ENCODE measurements at places on chromosomes 12 and 14.

DNA sequence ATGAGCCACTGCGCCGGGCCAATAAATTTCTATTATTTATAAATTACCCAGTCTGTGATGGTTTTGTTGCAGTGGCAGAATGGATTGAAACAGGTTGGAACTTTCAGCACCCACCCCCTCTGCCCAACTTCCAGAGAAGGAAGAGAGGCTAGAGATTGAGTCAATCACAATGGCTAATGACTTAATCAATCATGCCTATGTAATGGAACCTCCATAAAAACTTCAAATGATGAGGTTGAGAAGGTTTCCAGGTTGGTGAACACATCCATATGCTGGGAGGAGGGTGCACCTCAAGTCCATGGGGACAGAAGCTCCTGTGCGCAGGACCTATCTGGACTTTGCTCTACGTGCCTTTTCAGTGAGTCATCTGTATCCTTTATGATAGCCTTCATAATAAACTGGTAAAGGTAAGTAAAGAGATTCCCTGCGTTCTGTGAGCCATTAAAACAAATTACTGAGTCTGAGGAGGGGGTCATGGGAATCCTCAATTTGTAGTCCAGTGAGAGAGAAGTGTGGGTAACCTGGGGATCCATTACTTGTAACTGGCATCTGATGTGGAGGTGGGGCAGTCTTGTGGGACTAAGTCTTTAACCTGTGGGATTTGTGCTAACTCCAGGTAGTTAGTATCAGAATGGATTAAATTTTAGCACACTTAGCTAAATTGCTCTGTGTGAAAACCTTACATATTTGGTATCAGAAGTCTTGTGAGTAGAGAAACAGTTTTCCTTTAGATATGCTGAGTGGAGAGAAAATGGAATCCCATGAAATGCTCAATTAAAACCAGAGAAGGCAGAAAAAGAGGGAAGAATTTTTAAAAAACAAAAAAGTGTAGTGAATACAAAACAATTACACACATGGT lies 11.7 kb upstream of the NGDN start:
- no peak for DNase-seq

GRCh38 chr14:93430315-93431035 lies at the start of gene UNC79:
Gene UNC79, plus strand, starts transcription at chr14:93430939. Its CDS starts 91 bp downstream, at chr14:93431030.
- DNase-seq: no peak

DNA sequence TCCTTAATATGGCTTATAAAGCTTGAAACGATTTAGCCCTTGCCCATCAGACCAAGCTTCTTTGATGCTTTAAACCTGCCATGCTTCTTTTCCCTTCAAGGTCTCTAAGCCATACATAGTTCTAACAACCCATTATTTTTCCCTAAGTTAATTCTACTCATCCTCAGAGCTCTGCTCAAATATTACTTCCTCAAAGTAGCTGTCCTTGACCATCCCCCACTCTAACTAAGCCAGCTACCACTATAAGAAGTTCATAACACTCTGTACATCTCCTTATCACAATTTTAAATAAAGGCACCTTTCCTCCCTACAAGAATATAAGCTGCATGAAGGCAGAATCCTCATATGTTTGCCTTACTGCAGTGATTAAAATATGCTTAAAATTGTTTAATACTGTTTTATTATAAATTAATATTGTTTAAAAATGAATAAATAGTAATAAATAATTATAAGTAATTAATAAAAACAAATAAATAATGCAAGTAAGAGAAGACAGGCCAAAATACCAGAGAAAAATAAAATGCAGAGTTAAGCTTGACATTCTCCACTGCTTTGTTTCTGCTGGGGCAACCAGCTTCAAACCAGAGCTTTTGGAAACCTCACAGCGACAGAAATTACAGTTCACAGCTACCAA lies 76.8 kb downstream of the NUMB start:
- DNase-seq: no peak

DNA sequence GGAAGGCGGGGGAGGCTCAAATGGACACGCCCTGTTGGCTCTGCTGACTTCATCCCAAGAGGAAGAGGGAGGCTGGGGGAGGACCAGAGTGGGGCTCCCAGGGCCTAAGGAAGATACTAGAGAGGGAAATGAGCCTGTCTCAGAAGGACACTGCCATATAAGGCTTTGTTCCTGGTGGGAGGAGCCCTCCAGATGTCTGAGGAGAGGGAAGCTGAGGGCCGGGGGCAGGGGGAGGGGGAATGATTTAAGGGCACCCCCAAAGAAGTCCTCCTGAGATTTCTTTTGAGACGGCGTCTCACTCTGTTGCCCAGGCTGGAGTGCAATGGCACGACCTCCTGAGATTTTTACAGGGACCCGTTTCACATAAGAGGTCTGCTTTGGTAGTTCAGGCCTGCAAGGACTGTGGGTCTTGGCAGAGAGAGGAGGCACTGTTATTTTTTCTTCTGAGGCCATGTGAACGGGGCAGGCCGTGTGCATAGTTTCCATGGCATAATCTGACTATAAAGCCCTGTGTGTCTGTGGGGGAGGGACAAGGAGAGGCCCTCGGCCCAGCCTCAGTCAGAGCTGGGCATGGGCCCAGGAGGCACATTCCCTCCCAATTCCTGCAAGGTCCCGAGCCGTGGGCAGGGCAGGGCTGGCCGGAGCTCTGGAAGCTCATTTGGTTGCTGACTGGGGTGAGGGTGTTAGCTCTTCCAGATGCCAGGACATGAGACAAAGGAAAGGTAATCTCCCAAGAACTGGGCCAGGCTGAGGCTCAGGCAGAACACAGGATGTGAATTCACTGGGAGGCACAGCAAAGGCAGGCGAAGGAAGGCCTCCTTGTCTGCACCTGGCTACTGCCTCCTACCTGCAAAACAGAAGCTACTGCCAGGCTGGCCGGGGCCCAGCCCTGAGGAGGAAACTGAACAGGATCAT lies 22.2 kb upstream of the PLEKHG3 start:
- no peak for DNase-seq

DNA sequence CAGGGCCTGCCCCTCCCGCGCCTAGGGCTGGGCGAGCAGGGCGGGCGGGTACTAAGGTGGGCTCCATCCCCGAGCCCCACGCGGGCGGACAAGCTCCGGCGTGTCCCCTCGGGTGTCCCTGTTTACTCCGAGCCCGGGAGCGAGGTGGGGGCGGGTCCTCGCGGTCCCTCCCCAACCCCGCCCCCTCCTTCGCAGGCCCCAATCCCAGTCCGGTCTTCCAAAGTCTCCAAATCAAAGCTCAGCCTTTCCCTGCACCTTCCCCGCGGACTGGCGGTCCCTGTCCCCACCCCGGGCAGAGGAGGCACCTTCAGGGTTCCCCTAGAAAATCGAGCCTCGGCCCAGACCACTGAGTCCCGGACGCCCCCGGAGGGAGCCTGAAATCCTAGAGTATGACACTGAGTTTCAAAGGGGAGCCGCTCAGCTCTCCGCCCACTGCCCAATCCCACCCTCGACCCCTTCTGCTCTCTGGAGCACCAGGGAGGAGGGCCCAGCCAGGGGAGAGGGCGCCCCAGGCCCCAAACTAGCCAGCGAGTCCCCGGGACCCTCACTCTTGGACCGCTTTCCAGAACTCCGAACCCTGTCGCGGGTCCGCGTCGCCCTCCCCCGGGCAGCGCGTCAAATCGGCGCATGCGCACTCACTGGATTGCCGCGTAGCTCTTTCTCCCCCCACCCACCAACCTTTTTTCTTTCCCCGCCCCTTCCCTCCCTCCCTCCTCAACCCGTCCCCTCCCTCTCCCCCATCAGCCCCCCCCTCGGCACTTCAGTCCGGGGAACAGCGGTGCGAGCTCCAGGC lies at the start of gene LRP1:
Gene LRP1, plus strand, starts transcription at position 758 of the 793 bp plus-strand sequence. CDS start 482 bp downstream, outside the sequence.
- DNase-seq: peak; percentile 48

GRCh38 chr14:22898302-22899090 lies 15.5 kb downstream of the REM2 start:
- no peak for DNase-seq

- DNase-seq: no peak
Measured at GRCh38 chr12:6465467-6466183, 4.9 kb downstream of the VAMP1 start.

DNA sequence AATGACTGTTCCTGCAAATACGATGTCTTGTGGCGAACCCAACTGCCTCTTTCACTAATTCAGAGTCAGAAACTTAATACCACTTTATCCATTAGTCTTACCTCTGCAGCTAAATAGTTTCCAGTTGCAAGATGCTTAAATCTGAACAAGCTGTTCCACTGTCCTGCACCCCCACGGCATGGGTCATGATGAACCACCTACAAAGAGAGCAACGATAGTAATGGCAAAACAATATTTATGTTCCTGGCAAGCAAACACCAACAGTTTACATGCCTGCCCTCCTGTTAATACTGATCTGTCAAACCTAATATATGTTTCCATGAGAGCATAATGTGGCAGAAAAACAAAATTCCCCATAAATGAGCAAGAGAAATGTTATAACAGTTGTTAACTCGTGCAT lies 121.9 kb downstream of the ITPR2 start:
- DNase-seq: no peak

GRCh38 chr14:63375769-63376168 lies 57.0 kb upstream of the GPHB5 start:
- DNase-seq: no peak

DNA sequence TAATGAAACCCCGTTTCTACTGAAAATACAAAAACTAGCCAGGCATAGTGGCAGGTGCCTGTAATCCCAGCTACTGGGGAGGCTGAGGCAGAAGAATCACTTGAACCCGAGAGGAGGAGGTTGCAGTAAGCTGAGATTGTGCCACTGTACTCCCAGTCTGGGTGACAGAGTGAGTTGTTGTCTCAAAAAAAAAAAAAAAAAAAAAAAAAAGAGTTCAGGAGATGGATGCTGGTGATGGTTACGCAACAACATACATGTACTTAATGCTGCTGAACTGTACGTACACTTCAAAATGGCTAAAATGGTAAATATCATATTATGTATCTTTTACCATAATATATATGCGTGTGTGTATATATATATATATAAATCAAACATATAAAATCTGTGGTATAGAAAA lies 29.0 kb downstream of the ACTN1 start:
- no peak for DNase-seq

- no peak for DNase-seq
Measured at GRCh38 chr12:56991319-56992246, 14.8 kb downstream of the ZBTB39 start.

DNA sequence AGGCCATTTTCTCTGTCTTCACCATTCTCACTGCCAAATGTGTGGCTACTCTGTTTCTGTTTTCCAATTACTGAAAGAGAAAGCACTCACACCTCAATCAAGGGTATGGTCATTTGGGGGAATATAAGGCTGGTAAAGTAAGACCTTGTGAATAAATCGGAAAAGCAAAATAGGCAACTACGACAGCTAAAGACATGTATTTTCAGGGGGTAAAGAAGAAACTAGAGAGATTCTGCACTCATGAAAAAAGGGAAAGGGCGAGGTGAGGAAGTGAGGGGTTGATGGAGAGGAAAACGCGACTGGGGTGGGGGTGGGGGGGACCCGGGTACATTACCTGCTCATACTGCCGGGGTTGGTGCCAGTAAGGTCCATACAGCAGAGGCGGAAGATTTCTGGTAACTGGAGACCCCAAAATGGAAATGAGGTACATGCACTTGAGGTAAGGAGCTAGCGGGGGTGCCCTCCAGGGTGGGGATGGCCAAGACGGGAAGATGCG lies 19.3 kb downstream of the CHD8 start:
- DNase-seq: no peak

GRCh38 chr14:67837011-67837624 lies 17.5 kb downstream of the RAD51B start:
- DNase-seq: no peak

- DNase-seq: no peak
Measured at GRCh38 chr12:26627335-26627734, 205.7 kb downstream of the ITPR2 start.

All from GM18507 (cell line).